SIG-M5 (cell line): ENCODE measurements at places on chromosomes 11 and 22.

GRCh38 chr11:38169286-38169685 lies 1571.2 kb upstream of the RAG2 start:
- DNase-seq = no peak

DNA sequence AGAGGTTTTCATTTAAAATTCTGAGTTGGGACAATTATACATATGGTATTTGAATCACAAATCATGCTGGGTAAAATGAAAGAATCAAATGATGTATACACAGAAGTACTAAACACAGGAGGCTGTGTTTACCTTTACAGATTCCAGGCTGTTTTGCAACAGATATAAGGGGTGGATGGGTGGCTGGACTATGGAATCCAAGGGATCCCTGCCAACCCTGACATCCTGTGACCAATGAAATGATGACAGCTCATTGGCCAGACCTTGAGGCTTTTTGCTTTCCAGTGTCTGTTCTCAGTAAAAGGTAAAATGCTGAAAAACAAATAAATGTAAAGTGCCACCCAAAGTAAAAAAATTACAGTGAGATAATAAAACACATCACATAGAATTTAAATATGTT lies 3.3 kb upstream of the DDI1 start:
- DNase-seq = no peak

DNA sequence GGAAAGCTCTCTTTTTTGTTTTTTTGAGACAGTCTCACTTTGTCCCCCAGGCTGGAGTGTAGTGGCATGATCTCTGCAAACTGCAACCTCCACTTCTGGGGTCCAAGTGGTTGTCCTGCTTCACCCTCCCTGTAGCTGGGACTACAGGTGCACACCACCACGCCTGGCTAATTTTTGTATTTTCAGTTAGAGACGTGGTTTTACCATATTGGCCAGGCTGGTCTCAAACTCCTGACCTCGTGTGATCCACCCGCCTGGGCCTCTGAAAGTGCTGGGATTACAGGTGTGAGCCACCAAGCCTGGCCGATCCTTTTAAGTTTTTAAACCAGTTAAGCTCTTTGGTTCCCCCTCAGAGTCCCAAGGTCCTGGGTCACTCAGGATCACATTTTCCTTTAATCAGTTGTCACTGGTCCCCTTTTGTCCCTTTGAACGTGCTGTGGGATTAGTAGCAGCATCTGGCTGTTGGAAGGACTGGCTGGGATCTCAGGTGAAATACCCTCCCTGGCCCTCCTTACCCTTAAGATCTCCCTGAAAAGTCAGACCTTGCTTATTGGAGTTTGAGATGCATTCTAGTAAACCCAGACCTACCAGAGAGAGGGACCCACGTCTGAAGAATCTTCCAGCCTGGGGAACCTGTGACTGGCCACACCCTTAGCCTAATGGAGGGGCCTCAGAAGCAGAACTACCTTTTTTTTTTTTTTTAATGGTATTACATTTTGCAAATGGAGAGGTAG lies 8.1 kb downstream of the MALAT1 start:
- peak; percentile 61 for DNase-seq

DNA sequence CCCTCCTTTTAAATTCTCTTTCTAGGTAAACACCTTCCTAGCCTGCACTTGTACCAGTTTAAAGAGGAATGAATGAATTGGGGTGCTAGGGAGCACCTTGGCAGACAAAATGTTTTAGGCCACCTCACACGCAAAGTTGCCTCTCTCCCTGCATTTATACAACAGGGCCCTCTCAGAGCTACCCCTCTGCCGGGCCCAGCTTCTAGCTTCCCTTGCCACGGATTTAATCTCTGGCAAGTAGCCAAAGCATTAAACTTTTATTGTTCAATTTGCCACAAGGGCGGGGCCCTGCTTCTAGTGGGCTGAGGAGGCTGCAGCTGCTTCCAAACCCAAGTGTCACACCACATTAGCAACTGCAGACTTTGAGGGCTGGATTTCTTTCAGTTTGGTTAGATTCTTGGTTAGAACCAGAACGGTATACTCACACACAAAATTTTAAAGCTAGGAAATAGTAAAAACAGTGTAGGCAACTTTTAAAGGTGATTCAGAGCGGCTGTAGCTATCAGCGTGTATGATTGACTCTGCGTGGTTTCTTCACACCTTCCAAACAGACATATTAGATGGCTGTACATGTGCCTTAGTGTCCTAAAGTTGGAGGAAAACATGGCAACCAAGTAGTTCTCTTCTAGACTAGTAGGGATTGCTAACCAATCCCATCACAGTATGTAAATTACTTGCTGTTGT lies 6.5 kb downstream of the KREMEN1 start:
- DNase-seq = no peak

GRCh38 chr11:84871116-84871515 lies 756.0 kb downstream of the DLG2 start:
- DNase-seq = no peak

DNA sequence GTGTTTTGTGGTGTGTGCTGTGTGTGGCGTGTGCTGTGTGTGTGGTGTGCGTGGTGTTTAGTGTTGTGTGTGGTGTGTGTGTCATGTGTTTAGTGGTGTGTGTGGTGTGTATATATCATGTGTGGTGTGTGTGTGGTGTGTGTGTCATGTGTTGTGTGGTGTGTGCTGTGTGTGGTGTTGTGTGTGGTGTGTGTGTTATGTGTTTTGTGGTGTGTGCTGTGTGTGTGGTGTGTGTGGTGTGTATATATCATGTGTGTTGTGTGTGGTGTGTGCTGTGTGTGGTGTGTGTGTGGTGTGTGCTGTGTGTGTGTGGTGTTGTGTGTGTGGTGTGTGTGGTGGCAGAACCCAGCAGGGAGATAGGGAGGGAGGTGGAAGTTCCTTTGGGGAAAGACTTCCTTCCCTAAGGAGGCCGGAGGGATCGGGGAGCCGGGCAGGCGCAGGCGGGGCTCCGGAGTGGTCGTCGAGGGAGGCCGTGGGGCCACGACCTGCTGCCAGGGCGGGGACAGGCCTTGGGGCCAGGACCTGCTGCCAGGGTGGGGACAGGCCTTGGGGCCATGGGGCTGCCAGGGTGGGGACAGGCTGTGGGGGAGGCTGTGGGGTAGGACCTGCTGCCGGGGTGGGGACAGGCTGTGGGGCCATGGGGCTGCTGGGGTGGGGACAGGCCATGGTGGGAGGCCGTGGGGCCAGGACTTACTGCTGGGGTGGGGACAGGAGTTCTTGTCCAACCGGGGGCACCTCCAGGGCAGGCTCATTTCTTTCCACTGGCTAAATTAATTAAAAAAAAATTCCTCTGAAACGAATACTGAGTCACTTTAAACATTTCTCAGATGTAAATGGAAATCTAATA lies 15.2 kb downstream of the PIM3 start:
- no peak for DNase-seq

GRCh38 chr11:18171377-18172000 lies 1.1 kb upstream of the MRGPRX4 start:
- no peak for DNase-seq

DNA sequence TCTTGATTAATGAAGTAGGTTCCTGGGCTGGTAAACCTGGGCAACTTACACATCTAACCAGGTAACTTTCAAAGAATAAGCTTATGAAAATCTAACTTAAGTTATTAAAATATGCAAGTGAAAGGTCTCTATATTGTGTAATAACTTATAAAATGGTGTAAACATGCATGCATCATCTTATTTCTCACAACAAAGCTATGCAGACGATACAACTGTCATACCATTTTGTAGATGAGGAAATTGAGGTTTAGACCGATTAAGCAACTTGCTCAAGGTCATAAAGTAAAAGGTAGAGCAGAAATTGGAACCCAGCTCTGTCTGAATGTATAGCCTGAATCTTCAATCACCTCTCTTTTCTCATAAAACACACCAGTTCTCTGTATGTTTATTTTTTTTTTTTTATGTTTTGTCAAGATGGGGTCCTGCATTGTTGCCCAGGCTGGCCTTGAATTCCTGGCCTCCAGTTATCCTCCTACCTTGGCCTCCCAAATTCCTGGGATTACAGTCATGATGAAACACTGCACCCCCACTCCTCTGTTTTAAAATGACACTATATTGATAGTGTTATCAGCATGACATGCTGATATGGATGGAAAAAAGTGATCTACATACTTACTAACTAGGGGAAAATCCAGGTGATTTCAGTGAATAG lies 109.6 kb downstream of the SGSM3 start:
- DNase-seq = no peak

GRCh38 chr11:80383655-80384054 lies 942.8 kb upstream of the TENM4 start:
- no peak for DNase-seq

DNA sequence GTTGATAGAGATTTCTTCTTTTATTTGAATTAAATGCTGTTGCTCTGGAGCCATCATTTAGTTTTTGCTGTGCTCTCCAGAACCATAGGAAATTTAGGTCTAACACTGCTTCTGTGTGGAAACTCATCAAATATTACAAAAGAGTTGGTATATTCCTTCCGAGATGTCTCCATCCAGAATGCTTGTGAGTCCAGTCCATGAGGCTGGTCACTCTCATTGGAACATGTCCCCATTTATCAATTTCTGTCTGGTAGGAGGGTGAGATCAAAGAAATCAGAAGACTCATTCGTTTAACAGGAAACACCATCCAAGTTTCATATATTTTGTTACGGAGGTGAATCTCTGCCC lies 52.4 kb upstream of the LMO2 start:
- no peak for DNase-seq

DNA sequence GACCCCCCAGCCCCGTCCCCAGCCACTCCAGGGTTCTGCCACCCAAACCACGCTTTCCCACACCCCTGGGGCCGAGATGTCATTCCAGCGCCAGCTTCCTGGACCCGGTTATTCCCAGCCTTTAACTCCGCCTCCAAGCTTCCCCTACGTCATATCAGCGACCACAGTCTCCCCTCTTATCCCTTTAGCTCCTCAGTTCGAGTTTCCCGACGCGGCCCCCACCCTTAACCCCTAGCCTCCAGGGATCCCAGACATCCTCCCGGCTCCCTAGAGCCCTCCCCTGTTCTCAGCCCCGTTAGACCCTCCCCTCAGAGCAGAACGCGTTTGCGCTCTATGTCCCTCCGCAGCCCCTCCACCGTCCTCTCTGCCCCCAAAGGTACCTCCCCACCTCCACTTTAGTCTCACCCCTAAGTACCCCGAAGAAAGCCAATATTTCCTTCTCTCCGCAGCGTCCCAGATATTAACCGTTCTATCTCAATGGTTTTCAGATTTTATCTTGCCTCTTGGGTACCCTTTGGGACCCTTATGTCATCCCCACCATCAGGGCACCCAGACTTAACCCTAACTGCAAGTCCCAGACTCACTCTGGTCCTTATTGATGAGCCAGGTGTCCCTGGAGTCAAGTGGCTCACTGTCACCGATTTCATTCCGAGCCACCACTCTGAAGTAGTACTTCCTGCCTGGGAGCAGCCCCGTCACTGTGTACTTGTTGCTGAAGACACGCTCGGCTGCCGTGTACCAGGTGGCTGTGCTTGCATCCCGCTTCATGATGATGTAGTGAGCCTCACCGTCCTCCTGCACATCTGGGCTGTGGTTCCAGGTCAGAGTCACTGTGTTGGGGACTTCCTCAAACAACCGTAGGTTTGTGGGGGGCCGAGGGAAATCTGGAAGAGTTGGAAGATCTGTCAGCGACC lies 8.0 kb downstream of the TMEM86A start:
- no peak for DNase-seq

DNA sequence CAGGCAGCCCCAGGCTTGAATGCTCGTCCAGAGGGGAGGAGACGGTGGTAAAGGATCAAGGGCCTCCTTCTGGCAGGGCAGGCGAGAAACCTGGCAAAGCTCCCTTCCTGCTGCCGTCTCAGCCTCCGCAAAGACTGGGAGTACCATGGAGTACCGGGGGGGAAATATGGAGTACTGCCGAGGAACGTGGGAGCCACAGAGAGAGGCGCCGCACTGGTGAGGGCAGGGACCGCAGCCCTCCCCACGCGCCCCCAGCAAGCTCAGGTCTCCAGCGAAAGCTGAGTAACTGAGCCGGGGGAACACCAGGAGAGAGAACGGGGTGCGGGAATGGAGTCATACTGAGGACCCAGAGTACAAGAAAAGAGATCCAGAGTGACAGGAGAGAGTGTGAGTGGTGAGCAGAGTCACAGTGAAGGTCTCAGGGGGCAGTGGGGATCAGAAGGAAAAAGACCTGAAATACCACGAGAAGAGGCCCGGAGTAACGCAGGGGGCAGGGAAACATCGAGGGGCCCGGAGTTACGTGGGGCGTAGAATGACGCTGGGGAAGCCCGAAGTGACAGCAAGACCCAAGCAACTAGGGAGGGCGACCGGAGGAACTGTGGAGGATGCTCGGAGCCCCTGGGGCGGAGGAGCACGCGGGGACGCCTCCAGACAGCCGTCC lies 740 bp downstream of the EML3 start:
- no peak for DNase-seq

DNA sequence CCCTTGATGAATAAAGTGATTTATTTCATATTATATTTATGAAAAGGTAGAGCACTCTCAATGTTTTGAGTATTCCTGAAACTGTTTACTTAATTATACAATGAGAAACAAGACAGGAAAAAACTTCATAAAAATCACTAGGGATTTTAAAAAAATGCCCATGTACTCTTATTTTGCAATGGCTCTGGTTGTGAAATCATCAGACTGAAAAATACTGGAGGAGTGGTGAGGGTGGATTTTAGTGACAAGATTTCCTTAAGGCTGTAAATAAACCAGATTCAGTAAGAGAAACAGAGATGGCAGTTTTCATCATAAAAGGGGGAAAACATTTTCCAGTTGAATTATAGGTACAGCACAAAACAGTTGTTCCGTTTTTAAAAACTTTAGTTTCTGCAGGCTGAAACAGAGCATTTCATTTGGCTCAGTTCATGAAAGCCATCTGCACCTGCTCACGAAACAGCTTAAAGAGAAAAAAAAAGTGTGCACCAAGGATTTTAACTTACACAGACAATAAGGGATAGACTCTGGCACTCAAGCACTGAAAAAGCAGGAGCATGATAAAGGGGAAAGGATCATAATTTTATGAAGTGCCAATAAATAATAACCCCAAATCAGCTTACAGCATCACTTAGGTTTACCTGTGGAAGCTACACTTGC lies 100.7 kb downstream of the MAML2 start:
- no peak for DNase-seq

- DNase-seq = no peak
These were observed 5.9 kb upstream of the SYCE3 start for GRCh38 chr22:50568626-50569025.

GRCh38 chr11:111045874-111046273 lies 199.7 kb upstream of the POU2AF2 start:
- DNase-seq = no peak

- no peak for DNase-seq
These were observed 648.7 kb upstream of the CCDC179 start for GRCh38 chr11:23509023-23509422.

- no peak for DNase-seq
These were observed 18.3 kb upstream of the ACCSL start for GRCh38 chr11:44029507-44029845.

GRCh38 chr22:32327066-32327465 lies 30.6 kb upstream of the RFPL3 start:
- no peak for DNase-seq

GRCh38 chr11:9527481-9528135 lies 45.9 kb upstream of the WEE1 start:
- DNase-seq = no peak

- DNase-seq = no peak
These were observed 117.8 kb downstream of the INSC start for GRCh38 chr11:15232496-15232895.

- DNase-seq = no peak
These were observed 11.1 kb downstream of the FOLR3 start for GRCh38 chr11:72146625-72147024.

- DNase-seq = no peak
These were observed 53.3 kb downstream of the FAR1 start for GRCh38 chr11:13721760-13722159.
